Stimulated activated naive B cell treated with anti-CD40 and anti-IgM and Interleukin-4, amounts not matched to agents 10 μg/mL and 1 μg/mL and 100 μg/mL, for 72 hours (primary cell): ENCODE measurements at places on chromosomes 2 and 18.

- DNase-seq: no peak
These were observed 108.4 kb downstream of the MDH1 start for GRCh38 chr2:63697160-63697559.

- DNase-seq: no peak
These were observed 41.8 kb upstream of the SP3 start for GRCh38 chr2:174007010-174007409.

GRCh38 chr18:37294951-37295350, 270.6 kb downstream of the CELF4 start:
- DNase-seq: no peak

GRCh38 chr2:187187519-187187918, 260.5 kb downstream of the CALCRL start:
- DNase-seq: no peak

DNA sequence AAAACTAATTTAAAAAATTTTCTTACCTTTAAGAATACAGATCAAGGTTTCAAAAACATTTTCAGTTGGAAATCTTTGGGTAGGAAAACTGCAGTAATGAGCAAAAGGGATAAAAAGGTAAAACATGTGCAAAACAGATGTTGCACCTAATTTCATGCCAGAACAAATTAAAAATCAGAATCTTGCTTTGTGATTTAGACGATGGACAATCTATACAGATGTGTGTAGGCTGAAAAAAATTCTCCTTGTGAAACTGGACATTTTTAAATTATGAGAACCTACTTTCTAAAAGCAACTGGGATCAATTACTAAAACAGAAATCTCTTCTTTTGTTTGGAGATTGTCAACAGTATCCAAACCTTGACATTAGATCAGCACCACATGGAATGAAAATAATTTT, 183.2 kb upstream of the ITGA4 start:
- no peak for DNase-seq

DNA sequence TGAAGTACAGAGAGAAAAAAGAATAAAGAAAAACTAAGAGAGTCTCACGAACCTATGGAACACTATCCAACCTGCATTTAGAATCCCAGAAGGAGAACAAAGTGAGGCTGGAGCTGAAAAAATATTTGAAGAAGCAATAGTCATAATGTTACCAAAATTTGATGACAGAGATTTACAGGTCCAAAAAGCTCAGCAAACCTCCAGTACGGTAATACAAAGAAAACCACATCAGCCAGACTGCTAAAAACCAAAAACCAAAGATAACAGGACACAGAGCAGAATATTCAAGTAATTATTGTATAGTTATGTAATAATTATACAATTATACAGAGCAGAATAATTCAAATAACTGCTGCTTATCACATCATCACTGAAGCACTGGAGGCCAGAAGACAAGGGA, 23.7 kb downstream of the ATL2 start:
- DNase-seq: no peak

GRCh38 chr18:48009116-48009745, 78.8 kb upstream of the SMAD2 start:
- no peak for DNase-seq

- no peak for DNase-seq
These were observed 38.9 kb downstream of the HADHB start for GRCh38 chr2:26283606-26284005.

- DNase-seq: no peak
These were observed 127.8 kb upstream of the DDX18 start for GRCh38 chr2:117686699-117687098.

DNA sequence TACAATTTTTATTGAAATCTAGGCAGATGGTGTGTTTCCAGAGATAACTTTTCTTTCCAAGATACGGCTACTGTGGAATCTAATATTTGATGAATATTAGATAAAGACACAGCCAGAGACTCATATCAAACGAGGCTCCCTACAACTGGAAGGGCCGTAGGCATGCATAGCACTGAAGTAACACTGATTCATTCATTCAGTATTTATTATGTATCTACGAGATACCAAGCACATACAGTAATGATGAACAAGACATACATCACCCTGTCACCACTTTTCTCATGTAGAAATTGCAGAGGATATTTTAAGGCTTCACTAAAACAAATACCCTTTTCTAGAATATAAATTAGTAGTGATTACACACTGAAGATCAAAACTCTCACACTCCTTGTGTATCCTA, 74.5 kb downstream of the KCTD18 start:
- no peak for DNase-seq

- DNase-seq: no peak
These were observed 25.5 kb downstream of the PLEK start for GRCh38 chr2:68390586-68390985.

GRCh38 chr18:43581936-43582519, 304.7 kb upstream of the SYT4 start:
- DNase-seq: no peak

- no peak for DNase-seq
These were observed 165.5 kb downstream of the TMEM247 start for GRCh38 chr2:46644690-46645385.

- DNase-seq: no peak
These were observed 432.0 kb downstream of the SETBP1 start for GRCh38 chr18:45112682-45113081.

DNA sequence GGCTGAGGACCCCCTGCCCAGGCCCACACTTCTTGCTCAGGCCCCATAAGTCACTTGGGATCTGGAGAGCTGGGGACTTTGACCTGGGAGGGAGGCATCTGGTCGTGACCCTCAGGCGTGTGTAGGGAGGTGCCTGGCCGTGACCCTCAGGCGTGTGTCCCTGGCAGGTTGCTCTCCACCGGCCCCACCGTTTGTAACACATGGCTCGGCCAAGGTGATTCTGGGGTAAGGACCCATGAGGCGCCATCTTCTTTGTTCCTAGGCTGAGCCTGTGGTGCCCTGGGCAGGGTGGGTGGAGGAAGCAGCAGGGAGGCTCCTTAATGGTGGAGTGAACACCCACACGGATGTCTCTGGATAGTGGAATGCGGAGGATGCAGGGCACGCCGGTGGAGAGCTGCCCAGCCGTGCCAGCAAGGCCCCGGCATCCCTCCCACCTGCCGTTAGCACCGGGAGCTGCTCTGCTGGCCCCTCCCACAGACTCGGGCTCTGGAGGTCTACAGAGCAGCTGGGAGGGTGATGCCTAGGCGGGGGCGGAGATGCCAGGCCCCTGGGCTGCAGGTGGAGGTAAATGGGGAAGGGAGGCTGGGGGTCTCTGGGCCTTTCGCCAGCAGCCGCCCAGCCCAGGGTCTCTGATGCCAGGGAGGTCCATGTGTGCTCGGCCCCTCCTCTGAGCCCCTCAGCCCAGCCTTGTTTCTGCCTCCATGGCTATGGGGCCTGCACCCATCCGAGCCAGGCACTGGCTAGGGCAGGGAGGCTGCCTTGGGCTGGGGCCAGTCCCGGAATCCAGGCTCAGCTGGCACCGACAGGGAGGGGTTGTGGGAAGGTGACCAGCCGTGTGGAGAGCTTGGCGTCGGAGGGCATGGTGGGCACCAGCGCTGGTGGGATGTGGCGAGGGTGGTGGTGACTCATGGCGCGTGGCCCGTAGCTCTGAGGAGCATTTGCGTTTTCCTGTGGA, 1.1 kb upstream of the GAL3ST2 start:
- no peak for DNase-seq

DNA sequence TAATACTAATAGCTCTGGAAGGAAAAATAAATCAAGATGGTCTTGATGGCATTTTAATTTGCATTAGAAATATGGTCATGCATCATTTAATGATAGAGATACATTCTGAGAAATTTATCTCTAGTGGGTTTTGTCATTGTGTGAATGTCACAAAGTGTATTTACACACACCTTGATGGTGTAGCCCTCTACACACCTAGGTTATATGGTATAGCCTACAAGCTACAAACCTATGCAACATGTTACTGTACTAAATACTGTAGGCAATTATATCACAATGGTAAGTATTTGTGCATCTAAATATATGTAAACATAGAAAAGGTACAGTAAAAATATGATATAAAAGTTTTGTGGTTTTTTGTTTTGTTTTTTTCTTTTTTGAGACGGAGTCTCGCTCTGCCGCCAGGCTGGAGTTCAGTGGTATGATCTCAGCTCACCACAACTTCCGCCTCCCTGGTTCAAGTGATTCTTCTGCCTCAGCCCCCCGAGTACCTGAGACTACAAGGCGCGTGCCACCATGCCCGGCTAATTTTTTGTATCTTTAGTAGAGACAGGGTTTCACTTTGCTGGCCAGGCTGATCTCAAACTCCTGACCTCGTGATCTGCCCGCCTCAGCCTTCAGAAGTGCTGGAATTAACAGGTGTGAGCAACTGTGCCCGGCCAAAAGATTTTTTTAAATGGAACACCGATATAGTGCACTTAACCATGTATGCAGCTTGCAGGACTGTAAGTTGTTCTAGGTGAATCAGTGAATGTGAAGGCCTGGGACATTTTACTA, 83.7 kb upstream of the UBXN4 start:
- DNase-seq: no peak

GRCh38 chr2:232345251-232345650, 33.3 kb upstream of the ALPP start:
- no peak for DNase-seq

DNA sequence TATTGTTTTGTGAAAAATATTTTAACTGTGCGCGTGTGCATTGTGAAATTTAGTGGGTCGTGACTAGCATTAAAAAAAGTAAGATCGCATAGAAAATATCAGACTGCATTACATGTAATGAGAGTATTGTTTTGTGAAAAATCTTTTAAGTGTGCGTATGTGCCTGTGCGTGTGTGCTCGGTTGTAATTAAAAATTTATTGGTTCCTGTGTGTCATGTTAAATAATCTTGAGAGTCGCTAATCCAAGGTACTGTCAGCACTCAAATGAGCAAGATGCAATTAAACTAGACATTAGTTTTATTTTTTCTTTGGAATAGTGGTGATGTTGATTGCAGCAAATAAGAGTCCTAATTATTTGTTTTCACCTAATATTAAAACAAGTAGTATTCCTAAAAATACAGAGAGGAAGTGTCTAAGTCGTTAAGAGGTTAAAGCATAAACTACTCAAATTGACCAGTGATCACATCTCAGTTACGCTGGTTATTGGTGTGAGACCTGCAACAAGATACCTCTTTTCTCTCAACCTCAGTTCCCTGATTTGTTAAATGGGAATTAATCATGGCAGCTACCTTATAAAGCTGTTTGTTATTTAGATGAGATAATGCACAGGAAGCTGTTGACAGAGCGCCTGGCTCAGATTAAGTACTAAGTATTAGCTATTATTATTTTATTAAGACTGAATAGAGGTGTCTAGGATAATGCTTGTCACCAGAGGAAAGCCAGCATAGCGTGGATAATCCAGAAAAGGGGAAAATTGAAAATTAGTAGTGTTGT, 1.9 kb downstream of the ZDBF2 start:
- no peak for DNase-seq

GRCh38 chr2:70124983-70125480, 37.8 kb downstream of the PCBP1 start:
- DNase-seq: peak; percentile 91

DNA sequence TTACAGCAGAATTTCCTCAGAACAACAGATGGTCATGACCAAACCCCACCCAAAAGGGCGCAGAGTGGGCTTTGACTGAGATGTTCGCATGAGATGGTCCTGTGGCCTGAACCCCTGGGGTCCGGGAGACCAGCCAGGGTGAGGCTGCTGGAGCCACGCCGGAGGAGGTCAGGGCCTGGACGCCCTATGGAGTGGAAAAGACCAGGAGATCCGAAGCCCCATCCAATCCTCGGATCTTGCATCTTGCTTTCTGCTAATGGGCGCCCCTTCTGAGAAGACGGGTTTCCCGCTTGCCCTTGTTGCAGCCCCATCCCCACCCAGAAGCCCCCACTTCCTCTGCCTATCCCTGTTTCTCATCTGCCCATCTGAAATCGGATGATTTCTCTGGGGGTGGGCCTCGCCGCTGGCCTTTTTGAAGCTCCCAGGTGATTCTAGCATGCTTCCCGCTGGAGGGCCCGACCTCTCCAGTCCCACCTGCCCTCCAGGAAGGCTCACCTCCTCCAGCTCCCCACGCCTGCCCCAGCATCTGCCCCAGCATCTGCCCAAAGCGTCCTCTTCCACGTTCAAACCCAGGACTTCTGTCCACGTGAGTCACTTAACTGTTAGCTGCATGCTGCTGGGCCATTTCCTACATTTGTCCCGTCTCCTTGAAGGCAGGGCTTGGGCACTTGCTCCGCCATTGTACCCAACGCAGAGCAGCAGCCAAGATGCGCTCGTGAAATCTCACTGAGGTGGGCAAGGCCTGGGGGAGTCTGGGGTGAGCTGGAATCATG, 4.3 kb upstream of the CNDP1 start:
- no peak for DNase-seq

GRCh38 chr18:26082475-26082874, 7.9 kb downstream of the SS18 start:
- DNase-seq: no peak

DNA sequence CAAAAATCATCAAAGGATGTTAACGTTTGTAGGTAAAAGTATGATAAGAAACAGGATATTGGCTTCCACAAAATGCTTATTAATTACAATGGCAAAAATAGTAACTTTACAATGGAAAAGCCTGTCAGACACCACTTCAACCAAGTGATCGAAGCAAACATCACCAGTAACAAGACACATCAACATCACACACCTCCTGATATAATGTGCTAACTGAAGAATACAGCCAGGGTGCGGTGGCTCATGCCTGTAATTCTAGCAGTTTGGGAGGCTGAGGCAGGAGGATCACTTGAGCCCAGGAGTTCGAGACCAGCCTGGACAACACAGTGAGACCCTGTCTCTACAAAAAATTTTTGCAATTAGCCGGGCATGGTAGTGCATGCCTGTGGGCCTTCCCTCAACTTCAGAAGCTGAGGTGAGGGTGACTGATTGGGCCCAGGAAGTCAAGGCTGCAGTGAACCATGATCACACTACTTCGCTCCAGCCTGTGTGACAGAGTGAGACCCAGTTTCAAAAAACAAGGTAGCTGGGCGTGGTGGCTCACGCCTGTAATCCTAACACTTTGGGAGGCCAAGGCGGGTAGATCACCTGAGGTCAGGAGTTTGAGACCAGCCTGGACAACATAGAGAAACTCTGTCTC, 15.0 kb downstream of the MGAT4A start:
- DNase-seq: no peak

- DNase-seq: no peak
These were observed 431.6 kb downstream of the METTL4 start for GRCh38 chr18:2139691-2140090.

GRCh38 chr2:65390134-65390533, 42.3 kb downstream of the SPRED2 start:
- peak; percentile 76 for DNase-seq

DNA sequence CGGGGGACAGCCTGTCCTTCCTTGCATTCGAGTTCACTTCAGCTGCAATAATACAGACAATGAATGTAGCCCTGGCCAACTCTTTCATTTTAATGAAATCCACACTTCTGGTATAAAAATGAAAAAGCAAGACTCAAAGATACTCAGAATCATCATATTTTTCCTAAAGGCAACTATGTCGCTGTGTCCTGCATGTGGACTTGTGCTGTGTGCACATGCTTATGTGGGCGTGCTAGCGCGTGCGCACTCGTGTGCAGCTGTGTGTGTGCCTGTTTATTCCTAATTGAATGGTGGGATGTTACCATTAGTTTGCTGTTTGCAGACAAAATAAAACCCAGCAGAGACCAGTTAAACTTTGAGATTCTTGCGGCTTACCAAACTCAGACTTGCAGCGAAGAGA, 49.6 kb downstream of the SMIM21 start:
- DNase-seq: no peak
